ENCODE measurements at places on chromosomes 1 and 21. TPM values are rescaled to one million over a fixed set of nuclear protein-coding genes. Genes with fewer than 3 reads are reported as not detected.

Gene ICOSLG
- not detected for total RNA-seq

Gene HTR6
- not detected for total RNA-seq

- DNase-seq: peak; percentile 36
Observed at GRCh38 chr1:172630056-172630818, 28.7 kb upstream of the FASLG start.

GRCh38 chr21:37159053-37159776 lies 86.2 kb downstream of the TTC3 start:
- no peak for DNase-seq

- no peak for DNase-seq
Observed at GRCh38 chr1:227343206-227343605, 24.9 kb upstream of the CDC42BPA start.

DNA sequence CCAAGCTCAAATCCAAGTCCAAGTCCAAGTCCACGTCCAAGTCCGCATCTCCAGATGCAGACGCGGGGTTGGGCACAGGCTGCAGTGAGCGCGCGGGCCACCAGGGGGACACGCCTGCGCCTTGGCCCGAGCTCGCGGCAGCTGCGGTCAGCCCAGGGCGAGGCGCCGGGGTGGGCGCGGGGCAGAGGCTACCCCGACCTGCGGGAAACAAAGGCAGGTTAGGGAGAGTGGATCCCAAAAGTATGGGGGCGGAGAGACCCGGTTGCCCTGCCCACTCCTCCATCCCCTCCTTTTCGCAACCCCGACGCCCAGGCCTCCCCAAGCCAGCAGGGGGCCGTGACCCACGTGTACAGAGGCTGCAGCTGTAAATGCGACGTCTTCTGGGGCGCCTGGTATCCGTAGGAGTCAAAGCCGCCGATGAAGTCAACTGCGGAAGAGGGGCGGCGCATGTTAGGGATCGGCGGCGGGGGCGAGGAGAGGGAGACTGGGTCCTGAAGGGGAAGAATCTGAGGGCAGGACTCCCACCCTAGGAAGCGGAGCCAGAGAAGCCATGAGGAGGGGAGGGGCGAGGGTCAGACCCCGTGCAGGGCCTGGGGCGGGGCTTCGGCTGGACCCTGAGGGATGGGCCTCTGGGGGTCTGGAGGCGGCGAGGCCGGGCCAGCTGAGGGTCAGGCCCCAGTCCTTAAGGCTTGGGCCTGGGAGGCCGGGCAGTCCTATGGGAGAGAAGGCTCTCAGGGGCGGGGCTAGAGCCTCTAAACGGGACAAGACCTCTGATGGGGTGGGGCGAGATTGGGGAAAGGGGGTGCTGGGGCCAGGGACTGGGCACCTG lies 58.0 kb downstream of the NKAIN1 start:
- peak; percentile 17 for DNase-seq

Measured in M059J (cell line).